AG04450 (cell line): ENCODE measurements at places on chromosomes 5 and 9. TPM values are rescaled to one million over a fixed set of nuclear protein-coding genes. Genes with fewer than 3 reads are reported as not detected.
A peak's percentile ranks its signal among the peaks of the same experiment; 100 is the strongest.

TAF1L gene
- 0.01 TPM in 1 of 2 replicates, not detected in the other for polyA plus RNA-seq

ADCY2 gene
- not detected in 2 replicates for polyA plus RNA-seq

WDR38 gene
- polyA plus RNA-seq = not detected in 2 replicates

IGFBPL1 gene
- 0.07 TPM in 1 of 2 replicates, not detected in the other for polyA plus RNA-seq

TEK gene
- polyA plus RNA-seq = 34.6 and 35.2 TPM in 2 replicates

SLC1A1 gene
- polyA plus RNA-seq = 0.45 and 0.55 TPM in 2 replicates

INSL6 gene
- polyA plus RNA-seq = not detected in 2 replicates

GALNT12 gene
- polyA plus RNA-seq = 2.8 and 4.2 TPM in 2 replicates

RAD23B gene
- 214 and 224 TPM in 2 replicates for polyA plus RNA-seq

SNX24 gene
- 11.8 and 14.8 TPM in 2 replicates for polyA plus RNA-seq

GCNT4 gene
- 0.69 and 0.77 TPM in 2 replicates for polyA plus RNA-seq

- DNase-seq = no peak
These were observed 134.7 kb upstream of the TNPO1 start for GRCh38 chr5:72681781-72682180.

DNA sequence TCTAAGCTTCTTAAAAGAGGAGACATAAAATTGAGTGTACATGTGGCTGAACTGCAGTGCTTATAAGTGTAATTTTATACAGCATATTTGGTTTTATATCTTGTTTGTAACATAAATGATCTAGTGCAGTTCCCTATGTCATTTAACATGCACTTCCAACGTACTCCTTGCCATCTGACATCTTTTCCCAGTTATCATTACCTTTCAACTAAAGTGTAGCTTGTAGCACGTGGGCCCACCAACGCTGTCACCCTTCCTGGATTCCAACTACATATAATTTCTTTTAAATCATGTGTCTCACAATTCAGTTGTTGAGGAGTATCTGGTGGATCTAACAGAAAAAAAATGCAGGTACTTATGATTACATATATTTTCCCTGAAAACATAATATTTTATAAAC is 50.1 kb downstream of the LIFR start:
- DNase-seq = no peak

DNA sequence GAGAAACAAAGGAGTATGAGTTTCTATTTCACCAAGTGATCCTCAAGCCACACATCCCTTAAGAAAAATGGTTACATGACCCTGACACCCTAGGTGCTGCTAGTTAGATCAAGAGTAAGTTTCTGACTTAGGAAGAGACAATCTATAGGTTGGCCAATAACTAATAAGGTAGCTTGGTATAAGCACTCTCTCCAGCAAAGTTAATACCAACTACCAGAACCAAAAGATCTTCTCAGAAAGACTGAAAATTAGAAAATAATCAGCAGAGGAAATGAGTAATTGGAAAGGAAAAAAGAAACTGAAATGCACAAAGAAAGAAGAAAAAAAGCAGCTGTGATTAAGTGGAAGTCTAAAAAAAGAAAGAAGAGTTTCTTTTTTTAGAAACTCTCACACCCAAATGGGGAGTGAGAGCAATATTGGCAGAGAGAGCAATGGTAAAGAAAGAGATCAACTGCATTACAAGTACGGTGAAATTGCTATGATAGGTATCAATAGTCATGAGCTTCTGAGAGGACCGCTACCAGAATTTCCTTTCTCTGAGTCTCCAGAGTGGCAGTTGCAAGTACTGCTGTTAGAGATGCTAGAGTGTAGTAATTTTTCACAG is 195.5 kb downstream of the TMEM167A start:
- no peak for DNase-seq

DNA sequence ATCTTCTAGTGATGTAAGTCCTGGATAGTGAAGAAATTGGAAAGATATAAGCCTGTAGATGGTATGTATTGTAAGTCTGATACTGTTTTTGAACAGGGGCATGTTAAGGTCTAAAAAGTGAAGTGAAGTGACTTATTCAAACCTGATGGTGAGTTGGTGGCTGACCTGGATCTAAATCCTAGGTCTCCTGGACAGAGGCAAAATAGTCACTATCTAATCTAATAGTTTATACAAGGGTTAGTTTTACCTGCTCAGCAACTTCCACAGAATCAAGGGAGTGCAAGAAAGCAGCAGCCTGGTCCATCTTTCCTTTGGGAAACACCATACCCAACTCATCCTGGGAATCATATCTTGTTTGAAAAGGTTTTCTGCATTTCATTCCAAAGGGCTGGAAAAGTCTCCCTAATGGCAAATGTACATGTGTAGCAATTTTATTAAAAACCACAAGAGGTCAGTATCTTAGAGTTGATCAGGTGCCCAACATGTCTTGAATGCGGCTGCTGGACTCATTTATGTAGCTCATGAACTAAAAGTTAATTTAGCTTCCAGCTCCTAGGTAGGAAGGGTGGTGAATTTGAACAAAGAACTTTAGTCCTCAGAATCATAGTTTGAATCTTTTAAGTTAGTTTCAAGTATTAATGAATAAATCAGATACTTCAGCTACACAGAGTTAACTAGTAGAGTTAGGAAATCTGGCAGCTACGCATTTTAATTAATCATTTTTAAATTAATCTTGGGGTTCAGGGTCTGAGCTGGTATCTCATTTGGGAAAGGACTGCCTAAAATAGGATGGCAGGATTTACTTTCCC is 26.0 kb downstream of the SKP2 start:
- DNase-seq = peak; percentile 15

DNA sequence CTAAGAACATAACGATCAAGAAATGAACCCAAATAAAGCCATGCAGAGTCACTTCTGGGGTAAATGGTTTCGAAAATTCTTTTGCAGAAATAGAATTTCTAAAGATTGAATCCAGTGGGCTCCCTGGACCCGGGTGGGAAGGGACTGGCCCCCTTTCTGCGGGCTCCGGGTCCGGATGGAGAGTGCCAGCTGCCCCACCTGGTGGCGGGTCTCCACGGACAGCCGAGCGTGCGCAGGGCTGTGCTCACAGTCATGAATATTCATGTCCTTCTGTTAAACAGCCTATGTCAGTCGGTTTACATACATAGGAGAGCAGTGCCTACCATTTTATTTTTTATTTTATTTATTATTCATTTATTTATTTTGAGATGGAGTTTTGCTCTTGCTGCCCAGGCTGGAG is 4.7 kb upstream of the PPP1R26 start:
- DNase-seq = no peak

GRCh38 chr5:32083981-32084430 is 90.1 kb downstream of the GOLPH3 start:
- no peak for DNase-seq

DNA sequence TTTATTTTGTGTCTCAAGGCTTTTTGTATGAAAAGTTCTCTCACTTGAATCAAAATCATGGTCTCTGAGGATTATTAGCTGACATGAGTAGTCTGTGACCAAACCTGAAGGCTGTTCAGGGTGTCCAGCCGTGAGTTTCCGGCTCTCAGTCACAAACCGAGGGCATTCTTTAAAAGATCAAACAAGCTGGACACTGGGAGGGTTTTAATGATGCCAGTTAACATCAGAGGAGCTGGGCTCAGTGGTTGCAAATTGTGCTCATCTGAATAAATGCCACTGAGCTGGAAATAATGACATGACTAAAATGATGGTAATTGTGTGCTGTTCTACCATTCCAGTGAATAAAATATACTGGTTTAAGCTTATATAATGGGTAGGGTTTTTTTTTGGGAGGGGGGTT is 153.1 kb downstream of the FOCAD start:
- DNase-seq = no peak

DNA sequence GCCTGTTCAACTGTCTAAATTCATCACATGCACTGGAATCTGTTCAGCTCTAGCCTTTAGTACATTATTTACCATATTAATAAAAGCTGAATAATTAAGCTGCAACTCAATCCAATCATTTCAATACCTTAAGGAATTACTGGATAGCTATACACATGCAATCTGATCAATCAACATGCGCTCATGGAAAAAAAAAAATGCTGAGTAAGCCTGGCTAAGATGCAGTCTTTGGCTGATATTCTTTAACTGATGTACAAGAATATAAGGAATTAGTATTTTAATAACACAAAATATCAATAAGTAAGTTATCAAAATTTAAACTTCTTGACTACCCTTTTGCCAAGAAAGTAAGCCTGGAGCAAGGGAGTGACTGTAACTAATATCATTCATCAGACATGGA is 15.9 kb downstream of the EFNA5 start:
- no peak for DNase-seq

DNA sequence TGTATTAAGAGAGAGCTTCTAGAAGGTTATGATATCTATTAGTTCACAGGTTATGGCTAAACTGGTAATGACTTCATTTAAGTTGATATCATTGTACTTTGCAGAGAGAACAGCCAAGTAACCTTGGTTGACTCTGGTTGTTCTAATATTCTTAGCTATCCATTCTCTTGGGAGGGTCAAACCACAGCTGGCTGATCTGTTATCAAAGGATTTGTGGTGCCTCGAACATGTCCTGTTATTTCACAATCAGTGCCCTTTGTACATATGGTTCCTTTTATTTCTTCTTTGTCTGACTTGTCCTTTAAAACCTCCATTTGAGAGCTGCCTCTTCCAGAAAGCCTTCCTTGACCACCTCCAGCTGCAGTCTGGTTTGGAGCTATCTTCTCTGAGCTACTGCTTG is 61.7 kb downstream of the PDE8B start:
- no peak for DNase-seq

- DNase-seq = peak; percentile 76
These were observed 18.3 kb upstream of the MUSK start for GRCh38 chr9:110650261-110650660.

DNA sequence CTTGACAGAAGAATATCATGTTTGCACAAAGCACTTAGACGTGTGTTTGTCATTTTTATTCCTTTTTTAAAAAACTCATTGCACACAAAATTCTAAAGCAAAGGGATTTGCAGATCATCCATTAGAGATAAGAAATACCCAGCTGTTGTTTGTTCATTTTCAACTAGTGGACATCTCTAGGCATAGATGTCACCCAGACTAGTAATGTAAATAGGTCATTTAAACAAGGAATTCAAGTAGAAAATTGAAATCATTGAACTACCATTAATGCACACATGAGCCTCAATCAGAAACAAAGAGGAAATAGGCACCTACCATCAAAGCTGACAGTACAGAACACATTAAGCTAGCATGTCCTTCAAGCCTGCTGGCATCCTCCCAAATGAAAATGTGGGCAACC is 107.3 kb downstream of the OR2K2 start:
- DNase-seq = no peak

DNA sequence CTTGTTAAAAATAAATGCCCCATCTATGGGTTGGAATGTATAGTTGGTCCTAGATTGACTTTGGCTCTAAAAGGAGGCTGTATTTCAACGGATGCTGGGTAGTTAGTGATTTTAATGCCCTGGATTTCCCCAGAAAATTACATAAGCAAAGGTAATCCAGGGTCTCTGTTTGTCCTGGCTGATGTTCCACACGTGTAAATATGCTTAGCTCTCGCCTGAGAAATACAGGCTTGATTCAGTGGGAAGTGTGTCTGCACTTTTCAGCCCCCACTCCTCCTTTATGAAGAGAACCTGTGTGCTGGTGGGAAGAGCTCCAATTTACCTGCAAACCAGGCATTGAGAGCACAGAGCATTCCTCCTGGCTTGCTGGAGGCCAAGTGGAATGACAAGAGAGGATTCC is 294.6 kb upstream of the CLINT1 start:
- DNase-seq = no peak

- peak; percentile 26 for DNase-seq
These were observed 213.9 kb upstream of the FBXL7 start for GRCh38 chr5:15285901-15286583.

GRCh38 chr5:10579536-10580521 is 16.0 kb downstream of the ANKRD33B start:
- no peak for DNase-seq

- no peak for DNase-seq
These were observed 239.3 kb downstream of the GADD45G start for GRCh38 chr9:89844075-89844474.

DNA sequence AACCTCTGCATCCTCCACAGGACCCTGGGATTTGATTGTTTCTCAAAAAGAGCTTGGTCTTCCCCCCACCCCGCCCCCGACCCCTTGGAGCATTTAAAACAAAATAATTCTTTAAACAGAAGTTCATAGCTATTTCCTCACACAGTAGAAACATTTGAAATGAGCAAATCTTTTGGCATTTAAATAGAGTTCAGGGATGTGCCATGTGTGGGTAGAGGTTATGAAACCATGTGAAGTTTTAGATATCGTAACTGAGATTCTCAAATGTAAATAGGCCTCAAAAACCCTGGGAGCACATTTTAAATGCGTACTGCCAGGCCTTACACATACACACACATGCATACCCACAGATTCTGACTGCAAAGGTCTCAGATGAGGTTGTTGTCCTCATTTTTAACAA is 66.5 kb downstream of the EPB41L4B start:
- DNase-seq = peak; percentile 49

GRCh38 chr5:35152733-35153132 is 77.6 kb downstream of the PRLR start:
- DNase-seq = no peak

DNA sequence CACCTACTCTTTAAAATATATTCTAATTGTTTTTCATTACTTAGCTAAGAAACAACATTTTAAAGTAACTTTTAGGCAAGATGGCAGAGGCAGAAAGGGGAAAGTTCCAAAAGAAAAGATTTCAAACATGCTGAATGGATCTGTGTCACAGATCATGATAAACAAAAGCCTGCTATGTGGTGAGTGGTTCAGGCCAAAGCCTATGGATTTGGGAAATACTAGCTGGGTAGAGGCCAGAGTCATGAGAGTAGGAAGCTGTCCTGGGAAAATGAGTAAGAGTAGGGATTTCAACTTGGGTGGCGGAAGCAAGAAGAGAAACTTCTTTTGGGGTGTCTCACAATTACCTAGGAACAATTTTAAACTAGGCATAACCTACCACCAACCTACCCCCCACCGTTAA is 68.7 kb upstream of the GRHPR start:
- DNase-seq = no peak

DNA sequence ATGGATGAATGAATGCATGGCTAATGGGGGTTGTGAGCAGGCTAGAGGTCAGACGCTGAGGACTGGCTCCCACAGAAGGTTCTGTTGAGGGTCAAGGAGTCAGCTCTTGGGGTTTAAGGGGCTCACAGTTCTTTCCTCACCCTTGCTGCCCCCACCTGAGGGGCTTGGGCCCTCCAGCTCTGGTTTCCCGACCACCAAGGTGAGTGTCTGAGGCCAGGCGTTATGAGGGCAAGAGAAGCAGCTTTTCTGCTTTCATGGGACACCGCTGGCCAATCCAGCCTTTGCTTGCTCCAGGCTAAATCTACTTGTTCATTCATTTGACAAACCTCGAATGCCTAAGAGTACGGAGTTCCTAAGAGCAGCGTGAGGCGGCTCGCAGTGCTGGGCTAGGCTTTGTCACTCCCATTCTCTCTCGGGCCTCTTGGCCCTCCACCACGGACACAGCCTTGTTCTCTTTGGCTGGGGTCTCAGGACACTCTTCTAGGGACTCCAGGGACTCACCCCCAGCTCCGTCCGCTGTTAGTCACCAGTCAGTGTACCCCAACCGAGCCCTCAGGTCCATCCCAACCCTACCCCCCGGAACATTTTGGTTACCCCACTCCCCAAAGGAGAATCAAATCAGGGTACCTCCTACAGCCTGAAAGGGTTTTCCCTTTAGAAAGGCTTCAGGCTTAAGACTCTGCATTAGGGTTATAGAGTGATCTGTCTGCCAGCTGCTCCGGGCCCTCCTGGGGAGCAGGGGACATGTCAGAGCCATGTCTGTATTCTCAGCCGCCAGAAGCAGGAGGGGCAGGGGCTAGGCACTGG is 210.1 kb upstream of the MVB12B start:
- DNase-seq = no peak

GRCh38 chr5:54390015-54390414 is 65.5 kb upstream of the HSPB3 start:
- DNase-seq = peak; percentile 86
